ENCODE measurements at places on chromosomes 11 and 22.

GRCh38 chr22:22519591-22519990, 479 bp downstream of the ZNF280A start:
- DNase-seq: no peak

DNA sequence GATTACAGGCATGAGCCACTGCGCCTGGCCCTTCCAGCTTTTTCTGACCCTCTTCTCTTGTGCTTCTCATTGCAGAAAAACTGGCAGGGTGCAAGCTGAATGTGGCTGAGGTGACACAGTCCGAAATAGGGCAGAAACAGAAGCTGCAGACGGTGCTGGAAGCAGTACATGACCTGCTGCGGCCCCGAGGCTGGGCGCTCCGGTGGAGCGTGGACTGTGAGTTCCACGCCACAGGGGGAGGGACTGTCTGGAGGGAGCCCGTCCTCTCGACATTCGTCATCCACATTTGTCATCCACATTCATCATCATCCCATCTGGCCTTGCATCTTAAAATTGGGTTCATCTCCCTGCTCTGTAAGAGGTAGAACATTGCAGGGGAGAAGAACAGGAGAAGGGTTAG, 49.3 kb upstream of the PARVG start:
- no peak for DNase-seq

DNA sequence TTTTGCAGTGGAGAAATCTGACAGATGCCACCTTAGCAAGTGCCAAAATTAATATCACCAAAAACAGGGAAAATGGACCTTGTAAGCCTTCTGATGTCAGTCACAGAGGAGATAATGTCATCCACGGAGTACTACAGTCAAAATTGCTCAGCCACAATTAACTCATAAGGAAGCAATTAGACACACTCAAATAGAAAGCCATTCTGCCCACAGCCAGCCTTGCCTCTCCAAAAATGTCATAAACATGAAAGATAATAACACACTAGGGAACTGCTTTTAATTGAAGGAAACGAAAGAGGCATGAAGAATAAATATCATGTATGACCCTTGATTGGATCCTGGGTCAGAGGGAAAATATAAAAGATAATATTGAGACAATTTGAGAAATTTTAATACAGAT, 505.6 kb upstream of the API5 start:
- DNase-seq: no peak

DNA sequence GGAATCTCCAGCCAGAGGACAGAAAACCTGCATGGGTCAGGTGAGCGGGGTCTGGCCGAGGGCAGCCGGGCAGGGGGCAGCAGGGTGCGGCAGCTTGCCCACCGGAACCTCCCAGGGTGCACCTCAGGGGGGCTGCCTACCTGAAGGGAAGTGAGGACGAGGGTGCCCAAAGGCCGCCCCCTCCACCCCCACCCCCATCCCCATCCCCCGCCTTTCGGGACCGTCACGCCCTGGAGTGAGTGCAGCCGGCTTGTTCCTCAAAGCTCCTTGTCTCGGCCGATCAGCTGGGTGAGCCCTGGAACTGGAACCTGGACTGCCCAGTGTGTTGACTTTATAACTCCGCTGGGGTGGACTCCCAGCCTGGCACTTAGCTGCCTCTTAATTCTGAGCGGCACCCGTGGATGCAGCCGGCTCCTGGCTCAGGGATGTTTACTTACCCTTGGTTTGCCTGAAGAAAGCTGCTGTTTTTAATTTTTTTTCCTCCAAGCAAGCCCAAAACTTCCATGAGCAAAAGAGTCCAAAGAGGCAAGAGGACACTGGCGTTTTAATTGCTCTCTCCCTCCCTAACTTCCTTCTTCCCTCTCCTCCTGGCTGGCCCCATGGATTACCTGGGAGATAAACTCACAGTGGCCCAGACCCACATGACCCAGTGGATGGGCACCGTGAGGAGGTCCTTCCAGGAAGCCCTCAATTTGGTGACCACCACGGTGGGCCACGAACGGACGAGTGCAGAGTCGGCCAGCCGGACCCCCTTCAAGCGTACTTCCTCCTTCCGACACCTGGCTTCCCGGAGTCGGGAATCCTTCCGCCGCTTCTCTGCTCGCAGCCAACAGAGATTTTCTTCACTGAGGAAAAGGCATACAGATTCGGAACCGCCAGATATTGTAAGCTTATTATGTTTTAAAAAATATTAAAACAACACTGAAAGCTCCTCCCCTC, 87.8 kb upstream of the CRYBB3 start:
- no peak for DNase-seq

DNA sequence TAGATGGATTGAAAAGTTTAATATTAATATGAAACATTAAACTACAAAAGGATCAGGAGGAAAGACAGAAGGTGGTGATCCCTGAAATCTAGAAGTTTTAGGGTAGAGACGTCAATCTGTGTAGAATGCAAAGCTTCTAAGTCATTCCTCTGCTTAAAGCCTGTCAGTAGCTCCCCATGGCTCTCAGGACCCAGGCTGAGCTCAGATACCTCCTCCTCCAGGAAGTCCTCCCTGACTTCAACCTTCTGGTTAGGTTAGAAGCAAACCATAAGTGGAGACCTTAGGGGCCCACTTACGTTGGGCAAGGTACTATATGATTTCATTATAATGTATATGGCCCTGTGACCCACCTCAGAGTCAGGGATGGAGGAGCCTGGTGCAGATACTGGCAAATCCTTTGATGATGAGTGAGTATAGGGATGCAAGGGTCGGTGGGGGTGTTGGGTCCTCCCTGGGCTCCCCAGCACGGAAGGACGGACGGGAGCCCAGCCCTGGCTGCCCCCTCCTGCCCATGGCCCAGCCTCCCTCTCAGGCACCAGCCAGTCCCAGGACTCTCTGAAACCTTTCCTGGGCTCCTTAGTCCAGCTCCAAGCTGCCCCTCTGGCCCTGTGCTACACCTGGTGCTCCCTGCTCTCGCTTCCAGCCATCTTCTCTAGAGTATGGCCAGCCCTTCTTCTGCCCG, 3.2 kb upstream of the PPP6R3 start:
- no peak for DNase-seq

DNA sequence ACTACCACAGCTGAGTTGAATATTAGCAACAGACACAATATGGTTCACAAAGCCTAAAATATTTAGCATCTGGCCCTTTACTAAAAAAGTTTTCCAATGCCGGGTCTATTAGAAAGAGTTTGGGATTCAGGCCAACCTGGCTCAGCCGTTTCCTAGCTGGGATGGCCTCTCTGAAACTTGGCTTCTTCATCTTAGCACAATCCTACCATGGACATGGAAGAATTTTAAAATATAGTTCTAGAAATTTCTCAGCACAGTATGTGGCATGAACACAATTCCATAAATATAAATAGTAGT, 103.8 kb downstream of the RRAS2 start:
- DNase-seq: no peak

GRCh38 chr22:43183496-43184277, 3.2 kb downstream of the TTLL12 start:
- peak; percentile 24 for DNase-seq

- DNase-seq: no peak
Observed at GRCh38 chr11:92828556-92828955, 140.9 kb upstream of the MTNR1B start.

- no peak for DNase-seq
Observed at GRCh38 chr11:61763930-61764605, 11.6 kb downstream of the MYRF start.

DNA sequence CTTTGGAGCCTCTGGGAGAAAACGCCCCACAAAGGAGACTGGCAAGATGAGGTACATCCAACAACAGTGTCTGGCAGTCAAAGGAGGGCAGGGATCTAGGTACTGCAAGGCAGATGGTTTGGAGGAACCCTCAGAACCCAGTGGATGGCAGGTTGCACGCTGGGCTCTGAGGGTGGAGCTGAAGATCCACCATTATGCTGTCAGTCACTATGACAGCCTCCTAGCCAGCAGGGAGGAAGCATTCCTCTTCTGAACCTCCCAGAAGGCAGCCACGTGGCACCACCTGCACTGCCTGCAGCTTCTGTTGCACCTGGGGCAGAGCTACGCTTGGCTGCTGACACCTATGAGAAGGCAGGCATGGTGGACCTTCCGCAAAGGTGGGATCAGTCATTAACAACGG, 40.2 kb downstream of the HTR3A start:
- DNase-seq: no peak

DNA sequence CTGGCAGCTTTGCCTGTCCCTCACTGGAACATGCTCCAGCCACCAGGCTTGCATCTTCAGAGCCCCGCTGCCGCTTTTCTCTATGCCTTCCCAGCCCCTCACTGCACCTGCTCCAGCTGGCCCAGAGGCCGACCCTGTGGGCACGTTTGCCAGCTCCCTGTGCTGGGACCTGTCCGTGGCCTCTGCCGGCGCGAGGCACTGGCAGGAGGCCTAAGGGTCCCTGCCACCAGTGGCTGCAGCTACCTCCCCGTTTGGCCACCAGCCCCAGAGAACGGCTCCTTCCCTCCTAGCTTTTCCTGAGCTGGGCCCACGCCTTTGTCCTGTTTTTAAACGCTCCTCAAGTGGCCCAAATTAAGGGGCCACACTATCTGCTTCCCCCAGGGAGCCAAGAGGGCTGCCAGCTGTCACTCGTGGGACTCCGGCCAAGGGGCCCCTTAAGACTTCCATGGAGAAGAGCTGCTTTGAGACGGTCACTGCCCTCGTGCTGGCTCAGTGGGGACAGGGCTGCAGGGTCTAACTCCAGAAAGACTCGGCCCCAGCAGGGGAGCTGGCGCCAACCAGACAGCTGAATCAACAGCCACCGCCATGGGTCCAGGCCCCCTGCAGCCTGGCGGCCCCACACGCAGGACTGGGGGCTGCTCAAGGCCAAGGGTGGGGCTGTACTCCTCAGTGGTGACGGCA, 24.6 kb upstream of the WNT7B start:
- no peak for DNase-seq
